Activated T-helper 1 cell treated with anti-CD3 and anti-CD28 coated beads, Interleukin-12 subunit alpha, Interleukin-12 subunit beta, Interleukin-2, Interleukin-4 antibody, amounts not matched to agents 30 ng/mL and 10 ng/mL and 1 ng/mL, durations not matched to agents 14 hours and 24 hours and 36 hours (primary cell): ENCODE measurements at places on chromosomes 1 and 21.

DNA sequence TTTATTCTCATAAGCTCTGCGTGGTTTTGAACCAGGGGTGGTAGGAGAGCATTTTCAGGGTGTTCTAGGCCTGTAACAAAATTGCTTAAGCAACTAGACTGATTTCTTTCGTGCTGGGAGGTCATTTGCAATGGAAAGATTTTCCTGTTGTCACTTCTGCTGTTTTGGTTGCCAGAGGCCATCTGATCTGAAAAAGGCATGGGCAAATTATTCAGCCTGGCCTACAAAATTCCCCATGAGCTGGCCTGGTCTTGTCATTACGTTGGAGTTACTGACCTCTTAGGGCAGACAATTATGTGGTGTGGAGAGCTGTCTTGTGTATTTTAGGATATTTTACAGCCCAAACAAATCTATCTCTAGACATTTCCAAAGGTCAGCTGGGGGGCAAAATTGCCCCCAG lies 444.4 kb upstream of the DAB1 start:
- H3K4me1 ChIP-seq: no peaks in the 10 kb centered on the region
- DNase-seq: no peak
- peaks cover 1% of the 10 kb centered on the region for H3K27me3 ChIP-seq
- H3K4me3 ChIP-seq: no peak overlapping the region

- no peak overlapping the region for H3K4me3 ChIP-seq
- no peaks in the 10 kb centered on the region for H3K4me1 ChIP-seq
These were observed 760.2 kb downstream of the PLA2G4A start for GRCh38 chr1:187588917-187589316.

DNA sequence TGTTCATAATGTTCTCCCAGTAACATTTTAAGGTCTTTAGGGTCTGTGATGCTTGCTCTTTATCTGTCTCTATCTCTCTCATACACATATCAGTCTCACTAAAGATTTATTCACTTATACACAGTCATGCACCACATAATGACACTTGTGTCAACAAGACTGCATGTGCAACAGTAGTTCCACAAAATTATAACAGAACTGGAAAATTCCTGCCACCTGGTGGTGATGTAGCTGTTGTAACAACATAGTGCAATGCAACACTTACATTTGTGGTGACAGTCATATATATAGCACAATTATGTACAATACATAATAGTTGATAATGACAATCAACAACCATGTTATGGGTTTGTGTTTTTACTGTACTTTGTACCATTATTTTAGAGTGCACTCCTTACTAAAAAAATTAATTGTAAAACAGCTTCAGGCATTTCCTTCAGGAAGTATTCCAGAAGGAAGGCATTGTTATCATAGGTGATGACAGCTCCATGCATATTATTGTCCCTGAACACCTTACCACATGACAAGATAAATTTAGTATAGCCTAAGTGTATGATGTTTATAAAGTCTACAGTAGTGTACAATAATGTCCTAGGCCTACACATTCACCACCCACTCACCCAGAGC lies 8.1 kb downstream of the TDRD5 start:
- no peaks in the 10 kb centered on the region for H3K36me3 ChIP-seq
- no peak for DNase-seq
- H3K4me3 ChIP-seq: no peak overlapping the region

- peaks cover 4% of the 10 kb centered on the region for H3K36me3 ChIP-seq
- no peaks in the 10 kb centered on the region for H3K27me3 ChIP-seq
- no peak for DNase-seq
- H3K4me1 ChIP-seq: peaks cover 35% of the 10 kb centered on the region
- no peak overlapping the region for H3K27ac ChIP-seq
- no peak overlapping the region for H3K4me3 ChIP-seq
These were observed 98.5 kb downstream of the GALNT2 start for GRCh38 chr1:230165536-230165935.
